Stimulated activated CD4-positive, alpha-beta T cell treated with anti-CD3 and anti-CD28 coated beads, Interleukin-1b, Interleukin-23, amount 100 ng/mL, for 1 hour (primary cell): ENCODE measurements at places on chromosomes 3 and 15.

GRCh38 chr15:68576235-68576892 is 2.4 kb upstream of the CORO2B start:
- no peak for DNase-seq

DNA sequence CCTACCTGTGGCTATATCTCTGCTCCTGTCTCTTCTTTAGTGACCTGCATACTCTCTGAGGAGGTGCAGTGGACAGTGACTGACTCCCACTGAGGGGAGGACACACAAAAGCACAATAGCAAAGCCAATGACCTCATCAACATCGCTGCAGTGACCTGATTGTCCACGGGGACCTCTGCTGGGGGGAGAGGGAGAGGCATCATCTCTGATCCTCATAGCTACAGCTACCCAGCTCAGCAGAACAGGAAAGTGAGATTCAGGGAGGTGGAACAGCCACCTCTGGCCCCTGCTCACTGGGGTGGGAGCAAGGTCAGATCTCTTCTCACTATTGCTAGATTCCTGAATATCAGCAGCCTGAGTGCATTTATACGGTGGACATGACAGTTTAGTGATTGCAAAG is 179.2 kb downstream of the ATP10A start:
- no peak for DNase-seq

GRCh38 chr3:146156666-146157314 is 4.2 kb downstream of the PLOD2 start:
- DNase-seq: no peak

DNA sequence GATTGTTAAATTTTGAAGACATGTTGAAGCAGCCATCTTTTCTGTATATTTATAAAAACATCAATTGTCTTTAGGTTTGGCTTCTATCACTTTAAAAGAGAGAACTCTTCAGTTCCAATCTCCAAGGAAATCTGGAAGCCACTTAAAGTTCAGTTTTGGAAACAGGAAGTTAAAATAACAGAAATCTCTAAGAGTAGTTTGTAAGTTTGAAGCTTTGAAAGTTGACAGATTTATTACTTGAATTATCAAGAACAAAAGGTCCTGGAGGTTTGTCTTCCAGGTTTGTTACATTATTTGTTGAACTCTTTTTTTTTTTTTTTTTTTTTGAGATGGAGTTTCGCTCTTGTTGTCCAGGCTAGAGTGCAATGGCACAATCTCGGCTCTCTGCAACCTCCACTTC is 30.0 kb downstream of the RNF111 start:
- no peak for DNase-seq

GRCh38 chr3:37833302-37834186 is 28.1 kb upstream of the CTDSPL start:
- no peak for DNase-seq

DNA sequence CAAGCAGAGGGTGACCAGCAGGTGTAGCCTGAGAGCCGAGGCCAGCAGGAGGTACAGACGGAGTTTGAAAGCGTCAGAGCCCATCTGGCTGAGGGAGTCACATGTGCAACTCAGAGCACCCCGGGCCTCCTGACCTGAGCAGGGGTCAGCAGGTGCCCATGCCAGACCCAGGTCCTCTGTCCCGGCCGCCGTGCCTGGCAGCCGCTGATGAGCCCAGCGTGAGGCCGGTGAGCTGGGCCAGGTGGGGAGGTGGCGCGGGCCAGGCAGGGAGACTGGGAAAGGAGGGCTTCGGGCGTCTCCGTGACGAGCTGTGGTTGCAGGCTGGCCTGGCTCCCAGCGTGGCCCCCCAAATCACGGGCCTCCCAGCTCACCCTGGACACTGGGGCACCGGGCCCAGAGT is 130.9 kb downstream of the CHSY1 start:
- DNase-seq: no peak

GRCh38 chr15:67777773-67778172 is 47.5 kb upstream of the SKOR1 start:
- no peak for DNase-seq

- no peak for DNase-seq
Measured at GRCh38 chr3:102670986-102671385, 236.2 kb downstream of the ZPLD1 start.

- no peak for DNase-seq
Measured at GRCh38 chr3:194256040-194256945, 94.8 kb downstream of the CPN2 start.

GRCh38 chr3:9422712-9423424 is 25.5 kb downstream of the SETD5 start:
- DNase-seq: no peak

- no peak for DNase-seq
Measured at GRCh38 chr3:27971600-27971999, 249.5 kb upstream of the EOMES start.

DNA sequence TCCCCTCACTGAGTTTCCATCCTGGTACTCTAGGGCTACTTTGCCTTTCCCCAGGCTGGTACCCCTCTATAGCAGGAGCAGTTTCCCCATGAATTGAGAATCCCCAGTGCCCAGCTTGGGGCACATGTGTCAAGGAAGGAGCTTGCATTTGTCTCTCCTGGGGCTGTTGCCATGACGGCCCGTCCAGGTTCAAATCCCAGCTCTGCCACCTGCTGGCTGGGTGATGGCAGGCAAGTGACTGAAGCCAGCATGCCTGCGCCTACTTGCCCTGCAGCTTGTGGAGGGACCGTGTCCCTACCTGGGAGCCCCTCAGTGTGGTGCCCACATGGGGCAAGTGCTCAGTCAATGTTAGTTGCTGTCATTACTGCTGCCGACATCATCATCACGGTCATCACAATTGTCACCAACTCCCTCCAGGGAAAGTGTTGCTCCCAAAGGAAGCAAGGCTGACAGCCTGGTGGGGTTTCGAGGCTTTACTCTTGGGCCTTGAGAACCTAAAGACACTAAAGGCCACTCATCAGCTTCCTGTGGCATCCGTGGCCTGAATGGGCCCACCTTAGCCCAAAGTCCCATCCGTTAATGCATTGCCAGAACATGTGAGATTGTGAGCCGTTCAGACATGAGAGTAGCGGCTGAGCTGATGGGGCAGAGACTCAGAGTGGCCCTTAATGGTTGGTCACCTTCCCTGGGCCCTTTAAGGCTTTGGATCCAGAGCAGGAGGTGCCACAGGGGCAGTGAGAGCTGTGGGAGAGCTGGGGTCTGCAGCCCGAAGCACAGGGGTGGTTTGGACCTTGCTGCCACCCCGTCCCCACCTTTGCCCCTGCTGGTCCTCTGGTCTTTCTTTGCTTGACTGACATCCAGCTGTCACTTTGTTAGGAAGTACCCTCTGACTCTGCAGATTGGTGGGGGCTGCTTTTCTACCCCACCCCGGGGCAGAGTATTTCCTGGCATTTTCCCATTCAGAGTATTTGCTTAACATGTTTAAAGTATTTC is 144.4 kb downstream of the DNAJB8 start:
- DNase-seq: peak; percentile 27

DNA sequence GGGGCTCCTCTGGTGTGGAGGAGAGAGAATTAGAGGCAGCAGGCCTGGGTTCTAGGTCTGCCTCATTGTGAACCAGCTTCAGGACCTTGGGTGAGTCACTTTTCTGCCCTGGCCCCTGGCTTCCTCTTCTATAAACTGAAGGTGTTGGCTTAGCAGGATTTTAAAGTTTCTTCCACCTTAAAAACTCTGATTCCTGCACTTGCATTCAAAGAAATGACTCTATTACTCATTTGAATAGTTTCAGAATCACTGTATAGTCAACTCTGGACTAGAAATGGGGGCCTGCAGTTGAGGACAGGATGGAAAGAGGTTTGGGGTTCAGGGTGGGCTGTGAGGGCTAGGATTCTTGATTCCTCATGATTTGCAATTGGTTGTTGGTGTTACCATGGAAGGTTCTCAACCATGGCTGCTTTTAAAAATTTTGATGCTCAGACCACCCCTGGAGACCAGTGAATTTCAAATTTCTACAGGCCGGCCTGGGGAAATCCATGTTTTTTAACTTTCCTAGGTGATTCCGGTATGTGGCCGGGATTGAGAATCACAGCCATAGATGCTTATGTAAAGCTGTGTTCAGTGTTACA is 19.9 kb downstream of the SMAD3 start:
- no peak for DNase-seq

- DNase-seq: no peak
Measured at GRCh38 chr3:170410428-170411029, 8.1 kb upstream of the CLDN11 start.

DNA sequence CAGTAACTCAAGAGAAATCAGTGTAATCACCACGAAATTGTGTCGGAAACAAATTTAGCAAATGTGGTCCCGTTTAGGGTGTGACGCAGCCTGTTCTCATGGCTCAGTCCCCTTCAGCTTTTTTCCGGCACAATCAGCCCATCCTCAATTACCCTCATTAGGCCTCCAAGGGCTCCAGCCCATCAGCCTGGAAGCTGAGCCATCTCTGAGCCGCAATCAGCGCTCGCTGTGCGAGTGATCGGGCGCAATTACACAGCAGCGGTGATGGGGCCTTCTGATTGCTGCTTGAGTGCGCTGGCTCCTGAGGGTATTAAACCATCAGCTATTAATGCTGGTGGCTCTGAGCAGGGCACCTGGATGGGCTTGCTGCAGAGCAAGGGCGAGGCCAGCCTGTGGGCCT is 55.6 kb downstream of the PLXNA1 start:
- DNase-seq: no peak

DNA sequence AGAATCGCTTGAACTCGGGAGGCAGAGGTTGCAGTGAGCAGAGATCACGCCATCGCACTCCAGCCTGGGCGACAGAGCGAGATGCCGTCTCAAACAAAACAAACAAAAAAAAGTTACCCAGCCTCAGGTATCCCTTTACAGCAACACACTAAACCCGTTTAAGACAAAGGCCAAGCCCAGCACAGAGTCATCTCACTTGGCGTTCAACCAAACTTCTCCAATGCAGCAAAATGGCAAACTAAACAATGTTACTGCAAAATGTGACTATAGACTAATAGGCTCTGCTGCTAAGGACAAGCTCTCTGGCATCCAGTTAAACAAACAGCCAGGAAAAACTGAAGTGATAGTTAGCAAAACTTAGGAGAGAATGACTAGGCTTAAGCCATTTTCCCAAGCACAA is 6.4 kb upstream of the FAM219B start:
- DNase-seq: no peak

GRCh38 chr3:119950666-119951325 is 143.5 kb downstream of the GSK3B start:
- no peak for DNase-seq

DNA sequence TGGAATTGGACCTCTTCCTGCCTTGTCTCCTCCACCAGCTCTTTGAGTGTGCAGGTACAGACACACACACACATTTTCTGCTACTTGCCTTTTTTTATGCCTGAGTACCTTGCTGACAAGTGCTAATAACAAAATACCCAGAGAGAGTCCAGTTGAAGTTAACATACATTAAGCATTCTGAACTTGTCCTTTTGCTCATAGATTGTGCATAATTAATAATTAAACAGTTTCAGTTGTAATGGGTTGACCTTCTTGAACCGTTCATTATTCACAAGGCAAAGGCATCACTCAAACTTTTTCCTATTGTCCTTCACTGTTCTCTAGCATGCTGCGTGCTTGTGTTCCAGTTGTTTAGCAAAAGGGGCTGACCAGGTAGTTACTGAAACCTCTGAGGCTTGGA is 59.6 kb upstream of the SKOR1 start:
- DNase-seq: no peak

GRCh38 chr3:130621824-130622223 is 104.8 kb downstream of the COL6A6 start:
- no peak for DNase-seq

GRCh38 chr15:36917411-36918267 is 182.7 kb downstream of the MEIS2 start:
- no peak for DNase-seq

DNA sequence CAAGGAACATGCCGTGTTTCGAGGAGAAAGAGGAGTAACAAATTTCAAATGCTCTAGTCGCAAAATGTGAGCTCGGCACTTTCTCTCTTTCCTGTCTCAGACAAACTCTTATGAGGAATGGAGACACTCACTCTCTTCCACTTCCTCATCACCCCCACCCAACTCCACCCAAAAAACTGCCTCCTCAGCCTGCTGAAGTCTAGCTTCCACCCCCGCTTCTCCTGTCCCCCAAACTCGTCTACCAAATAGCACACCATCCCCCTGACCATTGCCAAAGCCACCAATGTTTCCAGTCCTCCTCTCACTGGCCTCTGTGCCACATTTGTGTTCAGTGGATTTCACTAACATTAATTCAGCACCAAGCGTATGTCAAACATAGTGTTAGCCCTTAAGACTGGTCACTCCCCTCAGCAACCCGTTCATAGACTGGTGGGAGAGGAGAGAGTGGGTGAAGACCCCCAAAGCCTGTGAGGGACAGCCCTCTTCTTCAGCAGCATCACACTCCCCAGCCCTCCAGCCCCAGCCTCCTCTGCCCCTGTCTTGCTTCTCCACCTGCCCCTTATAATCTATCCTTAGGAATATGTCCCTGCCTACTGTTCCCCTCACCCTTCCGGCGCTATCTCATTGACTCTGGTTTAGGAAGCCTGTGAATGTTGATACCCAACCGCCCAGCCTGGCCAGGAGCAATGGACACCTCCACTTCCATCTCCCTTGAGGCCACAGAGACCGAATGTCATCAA is 77.3 kb downstream of the FAM174B start:
- DNase-seq: no peak

DNA sequence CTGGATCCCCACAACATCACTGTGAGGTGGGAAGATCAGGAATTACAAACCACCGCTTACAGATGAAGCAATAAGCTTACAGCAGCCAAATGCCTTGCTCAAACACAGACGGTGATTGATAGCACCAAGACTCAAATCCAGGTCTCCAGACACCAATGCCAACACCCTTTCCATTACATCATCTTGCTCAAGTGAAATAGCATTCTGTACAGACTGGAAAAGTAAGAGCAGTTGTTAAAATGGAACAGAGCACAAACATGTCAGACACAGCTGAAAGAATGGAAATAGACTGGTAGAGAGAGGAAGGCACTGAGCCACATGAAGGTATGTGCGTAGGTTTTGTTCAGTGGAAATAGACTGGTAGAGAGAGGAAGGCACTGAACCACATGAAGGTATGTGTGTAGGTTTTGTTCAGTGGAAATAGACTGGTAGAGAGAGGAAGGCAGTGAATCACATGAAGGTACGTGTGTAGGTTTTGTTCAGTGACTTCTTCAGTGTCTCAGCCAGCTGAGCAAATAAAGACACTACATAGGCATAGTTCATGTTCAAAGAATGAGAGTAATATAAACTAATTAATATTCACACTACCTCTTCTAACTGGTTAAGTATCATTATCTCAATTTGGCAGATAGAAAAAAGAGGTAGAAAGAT is 15.6 kb downstream of the CLDN1 start:
- DNase-seq: no peak

DNA sequence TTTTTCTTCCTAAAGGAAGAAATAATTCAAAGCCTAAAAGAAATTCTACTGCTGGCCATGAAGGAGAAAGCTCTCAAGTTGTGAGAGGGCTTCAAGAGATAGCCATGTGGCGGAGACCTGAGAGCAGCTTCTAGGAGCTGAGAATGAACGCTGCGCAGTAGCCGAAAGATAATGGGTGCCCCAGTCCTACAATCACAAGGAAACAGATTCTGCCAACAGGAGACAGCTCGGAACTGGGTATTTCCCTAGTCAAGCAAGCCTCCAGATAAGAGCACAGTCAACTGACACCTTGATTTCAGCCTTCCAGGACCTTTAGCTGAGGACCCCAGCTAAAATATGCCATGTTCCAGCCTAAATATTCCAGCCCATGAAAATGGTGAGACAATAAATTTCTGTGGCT is 824.1 kb downstream of the FHIT start:
- DNase-seq: no peak
